Stimulated activated CD8-positive, alpha-beta memory T cell treated with anti-CD3 and anti-CD28 coated beads, Interleukin-15, amount 100 ng/mL, for 4 hours (primary cell): ENCODE measurements at places on chromosomes 3 and 15.
A peak's percentile ranks its signal among the peaks of the same experiment; 100 is the strongest.

DNA sequence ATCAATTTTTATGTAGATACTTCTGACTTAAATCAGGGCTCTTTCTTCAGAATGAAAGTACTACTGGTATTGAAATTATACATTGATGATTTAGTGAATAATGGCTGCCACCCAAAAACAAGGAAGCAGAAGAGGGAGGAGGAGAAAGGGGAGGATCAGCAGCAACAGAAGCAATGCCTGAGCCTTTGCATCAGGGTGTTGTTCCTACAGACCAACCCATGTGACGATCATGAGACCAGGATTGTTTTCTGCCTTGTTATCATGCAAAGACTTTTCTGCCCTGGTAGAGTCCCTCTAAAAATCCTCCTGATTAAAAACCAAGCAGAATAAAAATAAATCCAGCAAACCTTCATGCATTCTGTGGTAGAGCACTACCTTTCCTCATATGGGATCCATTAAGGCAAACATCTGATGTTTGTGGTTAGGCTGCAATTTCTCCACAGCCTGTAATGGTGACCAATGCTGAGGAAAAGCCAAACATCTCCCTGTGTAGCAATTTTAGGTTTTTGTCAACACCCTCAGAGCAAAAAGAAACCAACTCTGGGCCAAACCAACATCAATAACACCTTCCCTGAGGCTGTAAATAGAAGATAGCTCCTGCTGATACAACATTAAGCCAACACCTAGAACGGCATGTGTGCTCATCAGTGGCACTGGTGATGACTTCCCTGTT, 191.7 kb downstream of the ATP8B4 start:
- no peak for DNase-seq

GRCh38 chr3:197082871-197083270, 53.3 kb upstream of the MELTF start:
- no peak for DNase-seq

DNA sequence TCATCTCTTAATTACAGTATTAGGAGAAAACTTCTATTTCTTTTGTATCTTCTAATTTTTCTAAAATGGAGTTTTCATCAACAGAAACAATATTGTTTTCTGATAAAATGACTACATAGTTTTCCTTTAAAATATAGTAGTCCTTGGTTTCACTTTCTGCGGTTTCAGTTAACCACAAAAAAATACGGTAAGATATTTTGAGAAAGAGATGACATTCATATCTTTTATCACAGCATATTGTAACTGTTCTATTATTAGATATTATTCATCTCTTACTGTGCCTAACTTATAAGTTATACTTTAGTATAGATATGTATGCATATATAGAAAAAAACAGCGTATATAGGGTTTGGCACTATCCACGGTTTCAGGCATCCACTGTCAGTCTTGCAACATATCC, 2.3 kb downstream of the B4GALT4 start:
- DNase-seq, result no peak

GRCh38 chr3:43024181-43024885, 45.2 kb downstream of the GASK1A start:
- no peak for DNase-seq

DNA sequence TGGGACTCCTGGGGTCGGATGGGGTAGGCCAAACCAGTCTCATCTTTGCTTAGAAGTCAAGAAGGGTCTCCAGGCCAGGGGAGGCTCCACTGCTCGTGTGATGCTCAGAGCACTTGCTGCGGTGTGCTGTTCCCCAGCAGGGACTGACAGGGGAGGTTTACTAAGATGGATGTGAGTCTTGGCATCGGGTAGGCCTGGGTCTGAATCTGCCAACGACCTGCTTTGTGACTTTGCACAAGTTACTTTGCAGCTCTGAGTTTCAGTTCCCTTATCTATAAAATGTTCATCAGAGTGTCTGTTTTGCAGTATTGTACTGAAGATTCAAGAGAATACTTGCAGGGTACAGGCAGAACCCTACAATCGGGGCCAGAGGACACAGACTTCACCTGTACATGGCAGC, 17.3 kb upstream of the CDCP1 start:
- DNase-seq, result no peak

- DNase-seq, result no peak
Measured at GRCh38 chr15:36497901-36498300, 81.5 kb upstream of the CDIN1 start.

GRCh38 chr3:112143251-112143650, 10.2 kb upstream of the GCSAM start:
- no peak for DNase-seq

GRCh38 chr3:128859630-128860029, 19.8 kb upstream of the ACAD9 start:
- no peak for DNase-seq

- no peak for DNase-seq
Measured at GRCh38 chr3:122105626-122106025, 50.5 kb downstream of the CD86 start.

GRCh38 chr3:76668653-76669052, 371.2 kb upstream of the ROBO2 start:
- DNase-seq, result no peak

DNA sequence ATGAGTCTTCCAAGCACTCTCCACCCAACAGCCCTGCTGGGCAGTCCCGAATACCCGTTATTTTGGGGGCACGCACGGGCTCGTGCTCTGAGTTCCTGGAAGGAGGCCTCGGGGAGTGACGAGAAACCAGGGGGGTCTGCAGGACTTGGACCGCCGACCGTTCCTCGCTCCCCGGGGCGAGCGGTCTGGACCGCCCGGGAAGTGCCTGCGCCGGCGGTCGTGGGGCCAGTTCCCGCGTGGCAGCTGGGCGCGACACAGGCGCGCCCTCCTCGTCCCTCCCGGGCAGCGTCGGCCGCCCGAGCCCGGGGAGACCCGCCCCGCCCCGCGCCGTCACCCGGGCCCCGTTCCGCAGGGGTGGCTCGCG, 387 bp downstream of the GNB4 start:
- DNase-seq, result no peak

DNA sequence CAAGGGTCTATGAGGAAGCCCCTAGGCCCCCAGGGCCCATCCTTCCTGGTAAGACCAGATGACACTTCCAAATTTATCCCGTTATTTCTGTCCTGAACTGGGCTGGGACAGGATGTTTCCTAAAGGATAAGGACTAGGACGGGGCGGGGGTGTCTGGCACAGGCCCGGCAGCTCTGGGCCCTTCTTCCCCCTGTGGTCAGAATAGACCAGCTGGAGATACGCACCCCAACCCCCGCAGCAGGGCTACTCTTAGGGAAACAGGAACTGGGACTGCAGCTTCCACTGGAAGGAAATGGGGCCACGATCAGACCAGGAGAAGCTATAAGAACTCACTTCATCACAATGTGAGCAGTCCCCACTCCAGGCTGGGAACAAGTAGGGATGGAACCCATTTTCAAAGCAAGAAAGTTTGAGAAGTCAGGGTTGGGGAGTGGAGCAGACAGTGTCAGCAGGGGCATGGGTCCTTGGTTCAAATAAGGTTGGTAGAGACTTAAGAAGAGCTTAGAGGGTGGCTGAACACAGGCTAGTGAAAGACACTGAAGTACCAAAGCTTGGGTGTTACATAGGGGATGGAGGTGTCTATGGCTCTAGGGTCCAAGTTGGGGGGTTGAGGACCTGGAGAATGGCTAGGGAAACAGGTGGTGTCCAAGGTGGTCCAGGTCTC, 1.1 kb downstream of the NCKIPSD start:
- DNase-seq, result no peak

GRCh38 chr3:113039546-113039945, 48.8 kb downstream of the GTPBP8 start:
- DNase-seq, result no peak

DNA sequence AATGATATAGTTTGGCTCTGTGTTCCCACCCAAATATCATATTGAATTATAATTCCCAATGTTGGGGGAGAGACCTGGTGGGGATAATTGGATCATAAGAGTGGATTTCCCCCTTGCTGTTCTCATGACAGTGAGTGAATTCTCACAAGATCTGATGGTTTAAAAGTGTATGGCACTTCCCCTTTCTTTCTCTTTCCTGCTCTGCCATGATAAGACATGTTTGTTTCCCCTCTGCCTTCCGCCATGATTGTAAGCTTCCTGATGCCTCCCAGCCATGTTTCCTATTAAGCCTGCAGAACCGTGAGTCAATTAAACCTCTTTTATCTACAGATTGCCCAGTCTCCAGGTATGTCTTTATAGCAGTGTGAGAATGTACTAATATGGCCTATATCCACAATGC, 126.7 kb upstream of the GMNC start:
- no peak for DNase-seq

DNA sequence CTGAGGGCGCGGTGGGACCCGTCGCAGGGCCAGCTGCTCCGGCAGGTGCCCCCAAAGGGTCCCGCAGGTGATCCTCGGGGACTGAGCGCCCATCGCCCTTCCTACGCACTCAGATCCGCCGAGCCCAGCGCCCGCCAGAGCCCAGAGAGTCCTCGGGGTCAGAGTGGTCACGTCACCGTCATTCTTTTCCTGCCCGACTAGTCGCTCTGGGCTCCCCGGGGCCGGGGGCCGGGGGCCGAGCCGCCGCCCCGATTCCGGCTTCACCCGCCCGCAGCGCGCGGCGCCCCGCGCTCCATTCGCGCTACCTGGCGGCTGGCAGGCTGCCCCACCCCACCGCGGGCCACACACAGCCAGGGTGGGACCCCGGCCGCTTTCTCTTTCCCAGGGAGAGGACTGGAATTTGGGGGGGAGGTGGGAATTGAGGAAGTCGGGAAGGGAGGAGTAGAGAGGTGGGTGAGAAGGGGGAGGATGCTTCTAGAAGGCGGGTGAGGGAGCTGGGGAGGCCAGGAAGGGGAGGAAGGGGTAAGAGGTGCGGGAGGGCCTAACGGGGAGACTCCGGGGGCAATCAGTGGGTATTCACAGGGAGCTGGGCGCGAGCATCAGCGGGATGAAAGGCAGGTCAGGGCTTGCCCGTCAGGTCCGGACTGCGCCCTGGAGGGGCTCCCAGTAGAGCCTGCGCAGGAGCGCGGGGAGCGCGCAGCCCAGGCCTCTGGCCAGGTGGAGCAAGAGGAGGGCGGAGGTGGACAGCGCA, 36.1 kb upstream of the EPHB3 start:
- no peak for DNase-seq

- no peak for DNase-seq
Measured at GRCh38 chr3:134464064-134464688, 21.6 kb downstream of the ANAPC13 start.

DNA sequence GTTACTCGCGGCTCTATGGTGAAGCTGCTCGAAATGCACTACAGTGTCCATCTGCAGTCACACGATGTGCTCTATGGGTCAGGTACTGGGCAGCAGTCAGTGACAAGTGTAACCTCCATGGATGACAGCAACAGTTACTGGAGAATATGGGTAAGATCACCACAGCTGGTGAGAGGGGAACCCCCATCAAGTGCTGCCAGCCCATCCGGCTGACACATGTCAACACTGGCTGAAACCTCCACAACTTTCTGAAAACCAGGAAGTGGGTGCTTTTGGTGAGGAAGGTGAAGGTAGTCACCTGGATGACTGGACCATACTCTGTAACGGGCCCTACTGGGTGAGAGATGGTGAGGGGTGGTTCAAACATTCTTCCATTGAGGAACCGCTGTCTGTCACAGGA, 87.4 kb upstream of the C15orf39 start:
- no peak for DNase-seq

GRCh38 chr15:73695773-73696640, 11.8 kb downstream of the CD276 start:
- DNase-seq, result no peak

GRCh38 chr3:104547031-104547430, 819.7 kb upstream of the ALCAM start:
- no peak for DNase-seq

- DNase-seq, result no peak
Measured at GRCh38 chr15:52143873-52144272, 31.3 kb upstream of the BCL2L10 start.

DNA sequence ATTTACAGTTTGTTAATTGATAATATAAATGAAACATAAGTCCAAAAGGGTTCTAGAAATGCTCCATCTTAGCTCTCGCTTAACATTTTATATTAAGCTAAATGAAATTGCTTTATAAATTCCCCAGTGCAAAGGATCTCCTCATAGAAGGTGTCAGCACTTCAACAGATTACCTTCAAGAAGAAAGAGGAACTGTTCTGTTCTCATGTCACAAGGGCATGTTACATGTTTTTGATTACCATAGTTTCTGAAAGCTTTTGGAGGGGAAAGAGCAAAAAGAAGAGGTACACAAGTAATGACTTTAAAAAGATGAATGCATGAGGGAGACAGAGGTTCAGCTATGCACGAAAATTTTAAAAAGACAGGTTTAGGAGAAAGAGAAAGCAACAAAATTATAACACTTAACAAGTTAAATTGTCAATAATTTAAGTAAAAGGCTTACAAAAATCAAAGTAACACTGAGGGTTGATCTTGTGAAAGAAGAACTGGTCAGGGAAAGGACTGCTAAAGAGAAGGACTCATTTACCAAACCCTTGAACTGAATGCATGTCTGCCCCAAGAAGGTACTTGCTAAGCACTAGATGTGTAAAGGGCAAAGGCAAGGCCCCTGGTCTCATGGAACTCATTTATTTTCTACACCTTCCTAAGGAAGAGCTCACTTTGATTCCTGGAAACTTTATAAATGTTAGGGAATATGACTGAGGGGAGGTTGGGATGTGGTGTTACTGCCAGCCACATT, 45.1 kb downstream of the CCDC191 start:
- no peak for DNase-seq

DNA sequence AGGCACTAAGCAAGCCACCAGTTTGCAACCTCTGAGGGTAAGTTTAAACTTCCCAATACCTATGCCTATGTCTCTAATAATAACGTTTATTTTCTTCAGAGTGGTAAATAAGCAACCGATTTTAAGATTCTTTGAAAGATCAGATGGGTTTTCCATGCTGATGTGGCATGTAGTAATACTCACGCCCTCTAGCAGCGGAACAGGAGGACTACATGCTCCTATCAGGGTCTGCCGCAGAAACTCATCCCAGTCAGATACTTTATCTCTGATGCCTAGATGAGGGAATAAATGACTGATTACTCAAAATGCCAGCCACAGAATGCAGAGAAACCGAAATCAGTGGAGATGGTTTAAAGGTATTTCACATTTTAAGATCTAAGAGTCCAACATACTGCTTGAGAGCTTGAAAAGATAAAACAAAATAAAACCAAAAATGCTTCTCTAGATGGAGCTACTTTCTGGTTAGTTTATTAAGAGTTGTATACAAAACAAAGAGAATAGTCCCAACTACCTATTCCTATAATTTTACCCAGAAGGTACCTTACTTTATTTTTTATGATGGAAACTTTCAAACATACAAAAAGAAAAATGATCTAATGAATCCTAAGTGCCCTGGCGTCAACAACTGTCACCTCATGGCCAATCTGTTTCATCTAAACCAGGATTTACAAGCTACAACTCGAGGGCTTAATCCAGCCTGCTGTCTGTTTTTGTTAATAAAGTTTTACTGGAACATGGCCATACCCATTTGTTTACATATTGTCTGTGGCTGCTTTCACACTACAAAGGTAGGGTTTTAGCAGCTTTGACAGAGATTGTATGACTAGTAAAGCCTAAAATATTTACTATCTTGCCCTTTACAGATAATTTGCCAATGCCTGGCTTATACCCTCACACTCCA, 37.5 kb upstream of the STIMATE start:
- DNase-seq, result peak; percentile 22

DNA sequence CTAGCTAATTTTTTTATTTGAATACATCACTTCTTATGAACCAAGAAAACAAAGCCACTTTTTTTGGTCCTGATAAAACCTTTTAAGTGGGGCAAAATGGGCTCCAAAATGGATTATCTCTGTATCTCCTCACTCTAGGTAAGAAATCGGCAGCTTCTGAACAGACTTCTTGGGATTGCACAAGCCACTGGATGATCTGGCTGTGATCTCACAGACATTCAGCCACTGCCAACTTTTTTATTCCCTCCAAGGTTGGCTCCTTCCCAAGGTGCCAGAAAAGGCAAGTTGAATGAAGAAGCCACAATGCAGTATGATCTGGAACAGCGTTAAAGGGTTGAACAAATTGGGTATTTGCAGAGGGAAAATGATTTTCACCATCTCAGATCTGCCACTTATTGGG, 73.2 kb downstream of the PRICKLE2 start:
- no peak for DNase-seq
